Fibroblast of skin of right biceps (primary cell): ENCODE measurements at places on chromosomes 5 and 9.
A peak's percentile ranks its signal among the peaks of the same experiment; 100 is the strongest.

DNA sequence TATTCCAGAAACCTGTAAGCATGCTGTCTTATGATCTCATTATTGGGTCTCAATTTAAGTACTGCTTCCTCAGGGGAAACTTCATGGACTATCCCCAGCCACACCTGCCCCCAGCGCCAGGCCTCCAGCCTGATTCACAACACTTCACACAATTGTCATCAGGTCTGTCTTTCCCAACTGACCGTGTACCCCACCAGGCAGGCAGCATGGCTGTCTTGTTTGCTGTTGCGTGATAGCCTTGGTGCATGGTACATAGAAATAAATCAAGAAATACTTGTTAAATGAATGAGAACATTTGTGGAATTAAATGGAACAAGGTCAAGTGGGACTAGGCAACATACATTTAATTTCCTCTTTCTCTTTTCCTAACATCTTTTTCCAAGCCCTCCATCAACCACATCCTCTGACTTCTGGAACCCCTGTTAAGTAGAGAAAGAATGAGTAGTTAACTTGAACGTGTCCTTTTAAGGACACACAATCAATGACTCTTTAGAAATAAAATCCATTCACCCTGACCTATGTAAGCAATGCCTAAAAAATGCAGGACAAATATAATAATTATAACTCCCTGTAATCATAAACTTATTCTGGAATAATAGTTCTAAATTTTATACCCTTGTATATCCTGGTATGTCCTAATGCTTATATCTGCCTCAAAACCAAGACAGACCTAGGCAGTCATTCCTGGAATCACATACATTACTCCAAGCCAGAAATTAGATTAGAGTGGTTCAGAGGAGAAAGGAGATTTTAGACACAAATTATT lies 17.2 kb upstream of the THG1L start:
- DNase-seq: peak; percentile 49

DNA sequence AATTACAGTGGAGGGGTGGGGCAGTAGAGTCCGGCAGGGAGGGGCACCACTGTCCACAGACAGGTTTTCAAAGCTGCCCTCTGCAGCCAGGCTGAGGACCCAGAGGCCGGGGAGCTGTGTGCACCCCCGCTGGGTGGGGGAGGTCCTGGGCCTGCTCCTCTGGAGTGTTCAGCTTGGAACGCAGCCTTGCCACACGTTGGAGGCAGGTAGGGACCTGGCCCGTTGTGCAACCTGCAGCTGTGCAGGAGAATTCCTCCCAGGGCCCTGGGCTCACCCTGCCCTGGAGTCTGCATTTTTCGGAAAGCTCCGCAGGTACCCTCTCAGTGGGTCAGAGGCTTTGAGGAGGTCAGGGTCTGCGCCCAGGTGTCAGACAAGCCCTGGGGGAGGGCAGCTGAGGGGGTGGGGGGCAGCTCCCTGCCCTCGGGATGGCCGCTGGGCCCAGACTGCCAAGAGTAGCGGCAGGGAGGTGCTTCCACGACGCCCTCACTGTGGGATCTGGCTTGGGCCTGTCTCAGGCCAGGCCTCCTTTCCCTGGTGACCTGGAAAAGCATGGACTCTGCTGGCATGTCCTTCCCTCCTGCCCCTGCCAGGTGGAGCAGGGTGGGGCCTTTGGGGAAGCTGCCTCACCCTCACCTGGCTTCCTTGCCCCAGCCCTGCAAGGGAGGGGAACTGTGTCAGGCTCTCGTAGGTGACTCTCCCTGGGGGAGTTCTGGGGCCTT lies 29.5 kb downstream of the RXRA start:
- no peak for DNase-seq

GRCh38 chr5:107916731-107917725 lies 246.3 kb upstream of the EFNA5 start:
- DNase-seq: no peak

DNA sequence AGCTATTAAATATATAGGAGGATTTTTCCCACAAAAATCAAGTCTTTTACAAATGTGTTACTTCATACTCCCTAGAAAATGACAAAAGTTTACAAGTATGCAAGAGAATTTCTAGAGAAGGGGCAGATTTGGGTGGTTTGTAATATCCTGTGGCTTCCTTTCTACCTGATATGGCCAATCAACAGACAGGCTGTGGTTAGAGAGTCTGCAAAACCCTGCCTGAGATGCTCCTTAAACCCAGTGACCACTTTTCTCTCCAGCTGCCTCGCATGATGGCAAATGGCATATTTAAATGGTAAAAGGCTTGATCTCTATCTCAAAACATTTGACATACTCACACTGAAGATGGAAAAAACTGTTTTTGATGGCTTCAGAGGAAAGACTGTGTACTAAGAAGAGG lies 550.1 kb upstream of the ZNF462 start:
- peak; percentile 35 for DNase-seq

DNA sequence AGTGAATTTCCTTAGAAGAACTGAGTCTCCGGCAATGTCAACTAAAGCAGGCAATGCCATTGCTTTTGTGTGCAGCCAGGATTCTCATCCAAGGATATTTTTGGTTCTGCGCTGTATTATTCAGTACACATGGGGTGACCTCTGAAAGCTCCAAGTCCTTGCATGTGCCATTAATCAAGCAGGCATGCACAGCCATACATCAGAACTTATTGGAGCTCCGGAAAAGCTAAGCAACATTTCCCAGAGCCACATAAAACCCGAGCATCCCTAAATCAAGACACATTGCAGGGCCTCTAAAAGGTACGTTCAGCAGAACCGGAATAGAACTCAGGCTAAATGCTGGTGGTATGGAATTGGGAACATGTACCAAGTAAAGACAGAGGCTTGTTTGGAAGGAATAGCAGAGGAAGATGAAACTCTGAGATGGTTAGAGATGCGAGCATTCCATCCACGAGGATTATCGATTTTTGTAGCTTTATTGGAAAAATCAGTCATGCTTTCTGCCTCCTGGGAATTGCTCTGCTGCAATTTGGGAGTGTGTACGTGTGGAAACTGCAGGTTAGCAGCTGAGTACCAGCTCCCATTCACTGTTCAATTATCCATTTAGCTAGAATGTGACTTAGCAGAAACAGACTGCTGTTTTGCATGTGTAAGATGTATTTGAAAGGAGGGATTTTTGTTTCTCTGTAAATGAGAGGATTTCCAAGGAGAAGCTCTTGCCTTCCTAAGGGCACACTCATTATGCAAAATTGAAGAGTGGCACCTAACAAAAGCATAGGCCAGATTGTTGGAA lies 143.7 kb upstream of the WWC1 start:
- peak; percentile 35 for DNase-seq

DNA sequence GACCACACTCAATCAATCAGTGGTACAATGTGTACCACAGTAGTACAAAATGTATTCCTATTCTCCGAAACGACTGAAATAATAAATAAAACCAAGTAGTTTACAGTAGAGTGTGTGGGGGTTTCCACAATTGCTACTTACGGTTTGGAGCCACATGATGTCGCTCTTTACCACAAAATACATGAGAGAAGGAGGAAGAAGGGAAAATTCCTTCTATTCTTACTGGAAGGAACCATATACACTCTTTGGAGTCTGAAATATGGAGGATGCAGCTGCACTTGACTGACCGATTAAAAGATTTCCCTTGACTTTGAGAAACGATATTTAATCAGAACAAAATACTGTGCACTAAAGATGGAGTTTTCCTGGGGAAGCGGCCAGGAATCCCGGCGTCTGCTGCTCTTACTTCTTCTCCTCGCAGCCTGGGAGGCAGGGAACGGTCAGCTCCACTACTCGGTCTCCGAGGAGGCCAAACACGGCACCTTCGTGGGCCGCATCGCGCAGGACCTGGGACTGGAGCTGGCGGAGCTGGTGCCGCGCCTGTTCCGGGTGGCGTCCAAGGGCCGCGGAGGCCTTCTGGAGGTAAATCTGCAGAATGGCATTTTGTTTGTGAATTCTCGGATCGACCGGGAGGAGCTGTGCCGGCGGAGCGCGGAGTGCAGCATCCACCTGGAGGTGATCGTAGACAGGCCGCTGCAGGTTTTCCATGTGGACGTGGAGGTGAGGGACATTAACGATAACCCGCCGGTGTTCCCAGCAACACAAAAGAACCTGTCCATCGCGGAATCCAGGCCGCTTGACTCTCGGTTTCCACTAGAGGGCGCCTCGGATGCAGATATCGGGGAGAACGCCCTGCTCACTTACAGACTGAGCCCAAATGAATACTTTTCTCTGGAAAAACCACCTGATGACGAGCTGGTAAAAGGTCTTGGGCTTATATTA lies at the start of gene PCDHA4:
Gene PCDHA4 (plus strand): TSS at position 235 of the 942 bp plus-strand sequence.
- peak; percentile 5 for DNase-seq

DNA sequence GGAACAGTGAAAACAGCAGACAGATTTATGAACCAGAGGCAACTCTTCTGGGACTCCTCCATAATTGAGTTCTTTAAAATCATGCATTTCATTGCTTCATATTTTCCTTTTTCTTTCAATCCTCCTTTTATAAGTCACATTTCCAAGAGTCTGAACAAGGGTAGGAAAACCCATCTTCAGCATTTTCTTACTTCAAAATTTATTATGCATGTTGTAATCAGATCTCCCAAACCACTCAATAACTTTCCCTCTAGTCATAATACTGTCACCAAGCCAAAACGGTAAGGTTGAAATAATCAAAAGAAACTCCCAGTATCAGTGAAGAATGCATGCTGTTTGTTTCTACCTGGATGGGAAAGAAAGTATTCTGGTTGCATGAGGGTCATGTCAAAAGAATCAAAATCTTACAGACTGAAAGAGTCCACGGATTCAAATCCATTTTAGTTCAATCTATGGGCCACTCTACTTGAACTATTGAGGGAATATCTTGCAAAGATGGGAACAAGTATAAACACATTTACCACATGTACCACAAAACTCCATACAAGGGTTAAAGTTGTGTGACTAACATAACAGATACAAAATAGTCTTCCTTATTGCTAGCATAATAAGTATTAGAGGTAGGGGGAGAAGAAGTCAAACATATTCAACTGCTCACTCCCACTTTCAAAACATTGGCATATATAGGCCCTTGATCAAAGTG lies 797.3 kb downstream of the MAT2B start:
- DNase-seq: peak; percentile 58

DNA sequence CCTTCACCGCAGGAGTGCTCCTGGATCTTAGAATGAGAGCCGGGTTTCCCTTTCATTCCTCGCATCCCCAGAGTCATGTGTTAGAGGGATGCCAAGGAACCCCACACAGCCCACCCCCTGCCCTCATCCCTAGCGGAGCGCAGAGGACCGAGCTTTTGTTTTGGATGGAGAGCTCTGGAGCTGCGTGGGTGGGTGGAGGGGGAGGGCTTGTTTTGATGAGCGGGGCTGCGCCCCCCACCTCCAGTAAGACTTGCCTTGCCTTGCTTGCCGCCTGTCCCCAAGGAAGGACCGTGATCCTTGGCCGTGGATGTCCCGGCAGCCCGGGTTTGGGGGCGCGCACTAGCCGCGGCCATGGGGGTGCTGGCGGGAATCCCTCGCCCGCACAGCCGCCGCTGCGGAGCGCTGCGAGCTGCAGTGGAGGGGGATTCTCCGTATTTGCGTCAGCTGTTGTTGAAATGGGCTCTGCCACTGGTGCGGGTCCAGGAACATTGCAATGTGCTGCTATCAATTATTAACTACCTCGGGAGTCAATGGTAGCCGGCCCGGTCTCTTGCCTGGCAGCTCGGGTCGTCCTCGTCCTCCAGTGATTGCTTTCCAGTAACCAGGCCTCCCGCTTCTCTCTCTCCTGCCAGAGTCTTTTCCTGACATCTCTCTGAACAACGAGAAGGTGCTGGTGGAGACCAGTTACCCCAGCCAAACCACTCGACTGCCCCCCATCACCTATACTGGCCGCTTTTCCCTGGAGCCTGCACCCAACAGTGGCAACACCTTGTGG lies 1.0 kb downstream of the EGR1 start:
- peak; percentile 19 for DNase-seq

GRCh38 chr9:97502222-97502983 lies 937 bp downstream of the TMOD1 start:
- no peak for DNase-seq
